Activated CD4-positive, CD25-positive, alpha-beta regulatory T cell treated with anti-CD3 and anti-CD28 coated beads, Interleukin-2, amount 50 U/mL, for 24 hours (primary cell): ENCODE measurements at places on chromosomes 4 and X.

DNA sequence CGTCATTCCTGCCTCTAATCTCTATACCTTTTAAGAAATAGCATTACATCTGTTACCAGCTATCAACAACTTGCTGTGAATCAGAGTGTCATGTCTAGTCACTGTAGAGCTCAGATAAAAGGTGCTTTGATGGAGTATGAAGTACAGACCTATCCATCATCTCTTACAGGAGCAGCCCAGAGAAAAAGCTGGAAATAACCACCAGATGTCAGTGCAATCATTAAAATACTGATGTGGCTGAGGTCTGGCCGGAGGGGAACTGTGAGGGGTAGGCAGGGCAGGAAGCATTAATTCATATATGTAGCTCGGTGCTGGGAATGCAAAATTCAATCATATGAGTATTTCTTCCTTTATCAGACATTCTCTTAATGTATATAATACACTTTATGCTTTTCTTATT lies 100.6 kb downstream of the AKAP4 start:
- no peak for ATAC-seq

DNA sequence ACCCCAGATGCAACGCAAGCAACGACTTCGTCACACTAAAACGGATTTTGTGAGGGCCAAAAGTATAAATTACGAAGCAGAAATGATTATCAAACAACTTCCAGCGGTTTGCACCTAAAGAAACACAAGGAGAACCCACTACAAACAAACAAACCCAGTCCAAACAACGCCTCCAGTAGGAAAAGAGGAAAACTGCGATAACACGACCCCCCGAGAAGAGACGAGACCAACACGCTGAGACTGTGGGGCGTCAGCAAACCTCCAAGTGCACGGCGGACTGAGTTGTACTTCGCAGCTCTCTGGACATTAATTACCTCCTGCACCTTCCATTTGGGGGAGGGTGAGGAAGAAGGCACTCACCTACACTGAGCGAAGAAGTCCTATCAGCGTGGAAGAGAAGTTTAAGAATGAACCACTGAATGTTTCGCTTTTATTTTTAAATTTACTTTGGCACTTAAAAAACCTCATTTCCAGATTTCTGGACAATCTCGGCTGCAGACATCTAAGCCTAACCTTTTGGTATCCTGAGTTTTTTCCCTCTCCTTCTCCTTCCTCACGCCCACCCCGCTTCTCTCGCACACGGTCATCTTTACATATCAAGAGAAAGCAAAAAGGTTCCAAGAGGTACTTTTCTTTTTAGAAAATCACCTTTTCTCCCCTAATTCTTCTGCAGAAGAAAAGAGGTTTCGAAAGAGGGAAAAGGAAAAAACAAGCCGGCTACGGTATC lies at the start of gene MAB21L2:
MAB21L2 (plus strand) TSS at position 6 of the 727 bp plus-strand sequence. CDS start 879 bp downstream, outside the sequence.
- ATAC-seq = no peak

DNA sequence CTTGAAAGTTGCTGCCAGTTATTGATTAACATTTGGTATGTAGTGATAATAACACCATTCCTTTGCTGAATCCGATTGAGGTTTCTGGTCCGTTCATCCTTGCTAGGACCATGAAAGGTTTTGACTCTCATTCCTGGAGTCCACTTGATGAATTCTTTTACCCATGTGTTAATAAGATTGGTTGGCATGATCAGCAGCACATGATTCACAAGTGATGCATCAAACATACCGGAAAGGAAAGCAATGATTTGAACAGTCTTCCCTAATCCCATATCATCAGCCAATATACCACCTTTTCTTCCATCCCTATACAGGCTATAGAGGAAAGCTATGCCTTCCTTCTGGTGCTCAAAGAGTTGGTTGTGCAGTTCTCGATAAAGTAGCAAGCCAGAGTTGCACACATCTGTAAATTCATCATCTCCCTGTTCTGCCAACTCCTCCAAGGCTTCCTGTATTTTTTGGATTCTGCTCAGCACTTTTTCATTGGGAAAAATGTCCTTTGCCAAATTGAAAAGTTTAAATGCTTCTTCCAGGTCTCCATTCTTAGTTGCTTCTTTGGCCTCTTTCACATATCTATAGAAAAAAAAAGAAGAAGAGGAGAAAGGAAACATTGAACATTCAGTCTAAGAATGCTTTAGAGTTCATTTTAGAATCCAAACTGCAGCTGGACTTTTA lies 26.7 kb downstream of the PIN4 start:
- ATAC-seq = no peak

DNA sequence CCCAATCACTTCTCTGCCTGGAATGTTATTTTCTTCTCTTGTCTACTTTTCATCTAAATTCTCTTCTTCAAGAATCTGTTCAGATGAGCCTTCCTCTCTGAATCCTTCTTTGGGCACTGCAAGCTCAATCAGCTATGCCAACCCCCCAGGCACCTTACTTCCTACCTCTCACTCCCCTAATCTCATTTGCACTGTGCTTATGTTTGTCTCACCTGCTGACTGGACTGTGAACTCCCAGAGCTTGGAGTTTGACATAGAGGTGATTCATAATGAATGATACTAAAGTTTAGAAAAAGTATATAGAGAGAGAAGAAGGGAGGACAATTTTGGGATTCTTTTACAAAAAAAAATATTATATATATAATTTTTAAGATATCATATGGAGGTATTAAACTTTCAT lies 36.3 kb downstream of the ANXA10 start:
- no peak for ATAC-seq

GRCh38 chr4:178414042-178414441 lies 971.8 kb upstream of the AGA start:
- ATAC-seq = no peak

GRCh38 chr4:63155561-63155960 lies 1253.7 kb downstream of the TECRL start:
- no peak for ATAC-seq

GRCh38 chr4:87060957-87061356 lies 126.1 kb downstream of the AFF1 start:
- peak; percentile 76 for ATAC-seq

DNA sequence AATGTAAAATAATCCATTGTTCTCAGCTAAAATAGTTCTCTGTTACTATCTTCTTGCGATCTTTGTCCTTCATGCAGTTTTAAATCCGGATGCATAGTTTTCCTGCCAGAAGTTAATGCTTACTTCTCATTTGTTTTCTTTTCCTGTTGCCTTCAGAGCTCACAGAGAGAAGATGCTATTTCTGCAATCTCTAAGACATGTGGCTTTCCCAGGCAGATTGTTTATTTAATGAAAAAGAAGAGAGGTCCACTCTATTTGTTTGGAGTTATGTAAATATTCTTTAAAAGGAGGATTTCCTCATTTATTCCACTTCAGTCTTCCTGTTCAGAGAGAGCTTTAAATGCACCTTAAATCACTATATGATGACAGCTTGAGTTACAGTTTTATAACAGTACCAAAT lies 39.3 kb upstream of the HPGD start:
- ATAC-seq = no peak

GRCh38 chr4:30610361-30610760 lies 109.8 kb upstream of the PCDH7 start:
- ATAC-seq = no peak

DNA sequence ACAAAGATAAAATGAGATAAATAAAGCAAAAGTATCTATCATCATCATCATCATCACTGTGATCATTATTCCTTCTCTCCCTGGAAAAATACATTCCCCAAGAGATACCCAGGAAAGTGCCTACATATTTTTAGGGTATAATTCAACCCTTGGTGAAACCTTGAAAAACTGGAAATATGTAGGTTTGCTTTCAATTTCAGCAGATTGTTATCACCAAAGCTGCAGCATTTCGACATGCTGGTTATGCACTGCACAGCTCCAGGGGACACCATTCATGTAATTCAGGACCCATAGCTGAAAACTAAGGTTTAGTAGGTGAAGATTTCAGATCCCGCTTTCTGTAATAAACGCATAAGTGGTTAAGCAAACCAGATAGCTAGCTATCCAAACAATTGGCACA lies 28.4 kb upstream of the FBXW7 start:
- no peak for ATAC-seq

DNA sequence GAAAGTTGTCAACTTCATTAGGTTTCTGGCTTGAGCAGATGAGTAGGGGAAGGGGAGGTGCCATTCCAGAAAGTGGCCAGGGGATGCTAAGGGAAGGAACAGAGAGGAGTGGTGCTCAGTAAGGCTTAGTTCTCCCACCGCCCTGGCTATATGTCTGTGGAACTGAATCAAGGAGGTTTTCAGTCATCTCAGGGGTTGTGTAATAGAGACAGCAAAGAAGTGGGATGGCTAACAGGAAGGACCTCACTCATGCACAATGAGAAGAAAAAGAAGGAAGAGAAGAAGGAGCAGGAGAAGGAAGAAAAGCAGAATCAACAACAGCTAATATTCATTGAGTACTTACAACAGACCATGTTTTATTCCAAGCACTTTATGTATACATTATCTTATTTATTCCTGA lies 368.7 kb downstream of the MID1IP1 start:
- ATAC-seq = no peak

- ATAC-seq = no peak
Observed at GRCh38 chrX:123580792-123581191, 152.1 kb downstream of the THOC2 start.

DNA sequence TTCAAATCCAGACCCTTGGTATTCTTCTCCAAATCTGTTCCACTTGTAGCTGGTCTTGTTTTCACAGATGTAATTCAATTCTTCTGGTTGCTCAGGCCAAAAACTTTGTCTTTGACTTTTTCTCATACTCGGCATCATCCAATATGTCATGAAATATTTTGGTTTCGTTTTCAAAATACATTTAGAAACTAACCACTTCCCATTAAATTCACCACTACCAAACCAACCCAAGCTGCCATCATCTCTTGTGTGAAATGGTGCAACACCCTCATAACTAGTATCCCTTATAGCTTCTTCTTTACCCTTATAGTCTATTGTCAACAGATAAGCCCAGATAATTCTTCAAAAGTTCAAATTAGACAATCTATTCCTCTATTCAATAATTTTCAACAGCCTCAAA lies 192.1 kb downstream of the PRR32 start:
- ATAC-seq = no peak

GRCh38 chrX:118520216-118521206 lies 24.9 kb downstream of the DOCK11 start:
- no peak for ATAC-seq

DNA sequence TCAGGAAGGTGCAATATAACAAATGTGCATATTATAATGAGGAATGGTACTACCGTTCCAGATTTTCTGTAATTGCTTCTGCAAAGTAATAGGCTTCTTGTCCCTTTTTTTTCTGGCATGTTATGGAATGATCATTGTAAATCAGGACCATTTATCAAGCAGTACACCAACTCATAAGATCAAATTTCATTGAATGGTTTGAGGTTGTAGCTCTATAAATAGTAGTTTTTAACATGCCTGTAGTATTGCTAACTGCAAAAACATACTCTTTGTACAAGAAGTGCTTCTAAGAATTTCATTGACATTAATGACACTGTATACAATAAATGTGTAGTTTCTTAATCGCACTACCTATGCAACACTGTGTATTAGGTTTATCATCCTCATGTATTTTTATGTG lies 12.6 kb downstream of the IBSP start:
- ATAC-seq = no peak

DNA sequence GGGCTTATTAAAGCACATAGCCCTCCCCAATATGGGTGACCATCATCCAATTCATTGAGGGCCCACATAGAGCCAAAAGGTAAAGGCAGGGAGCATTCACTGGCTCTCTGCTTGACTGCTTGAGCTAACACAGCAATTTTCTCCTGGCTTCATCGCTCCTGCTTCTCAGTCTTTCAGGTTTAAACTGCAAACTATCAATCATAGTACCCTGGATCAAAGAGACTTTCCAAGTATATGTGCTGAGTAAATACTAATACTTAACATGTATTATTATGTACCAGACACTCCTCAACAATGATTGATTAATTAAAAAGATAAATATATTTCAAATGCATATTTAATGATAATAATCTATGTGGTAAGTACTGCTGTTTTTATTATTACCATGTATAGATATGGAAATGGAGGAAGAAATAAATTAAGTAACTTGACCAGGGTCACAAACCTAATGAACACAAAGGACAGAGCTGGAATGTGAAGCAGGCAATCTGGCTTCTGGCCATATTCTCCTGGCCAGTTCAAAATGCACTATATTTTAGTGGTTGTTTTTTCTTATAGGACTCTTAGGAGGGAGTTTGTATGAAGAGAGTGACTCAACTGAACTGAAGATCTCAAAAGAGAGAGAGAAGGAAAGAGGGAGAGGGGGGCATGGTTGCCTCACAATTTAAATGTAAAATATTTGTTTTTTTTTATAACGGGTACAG lies 1197.3 kb downstream of the TECRL start:
- no peak for ATAC-seq

- peak; percentile 63 for ATAC-seq
Observed at GRCh38 chr4:8917868-8918783, 46.5 kb upstream of the HMX1 start.

DNA sequence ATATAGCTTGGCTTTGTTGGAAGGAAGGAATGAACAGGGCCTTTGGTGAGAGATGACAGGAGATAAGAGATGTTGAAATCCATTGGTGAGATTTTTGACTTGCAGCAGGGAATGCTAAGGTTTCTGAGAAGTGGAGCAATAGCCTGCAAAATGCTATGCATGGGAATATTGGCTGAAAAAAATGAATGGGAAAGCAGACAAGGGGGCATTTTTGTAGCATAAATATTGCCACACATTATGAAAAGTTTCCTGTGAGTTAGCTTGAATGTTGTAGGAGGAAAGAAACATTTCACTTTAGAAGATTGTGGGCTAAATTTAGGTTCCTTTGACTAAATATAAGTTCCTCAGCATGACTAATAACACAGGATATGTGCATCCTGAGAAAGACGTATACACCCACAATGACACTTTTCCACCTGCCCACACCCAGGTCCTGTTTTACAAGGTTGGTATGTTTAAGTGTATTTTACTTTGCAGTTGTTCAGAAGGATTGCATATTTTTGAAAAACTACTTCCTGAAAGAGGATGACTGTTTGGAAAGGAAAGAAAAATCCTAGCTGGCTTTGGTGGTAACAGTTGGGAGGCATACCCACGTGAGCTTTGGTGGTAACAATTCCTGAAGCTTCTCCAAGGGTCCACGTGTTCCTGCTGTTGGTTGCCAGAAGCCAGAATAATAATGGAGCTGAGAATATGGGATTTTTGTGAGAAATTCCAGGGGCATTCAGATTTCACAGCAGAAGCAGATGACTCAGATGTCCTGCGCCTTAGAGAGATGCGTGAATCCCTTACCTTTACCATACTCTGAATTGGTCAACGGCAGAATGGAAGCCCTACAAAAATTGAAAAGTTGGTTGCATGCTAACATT lies 28.5 kb downstream of the PHEX start:
- no peak for ATAC-seq

DNA sequence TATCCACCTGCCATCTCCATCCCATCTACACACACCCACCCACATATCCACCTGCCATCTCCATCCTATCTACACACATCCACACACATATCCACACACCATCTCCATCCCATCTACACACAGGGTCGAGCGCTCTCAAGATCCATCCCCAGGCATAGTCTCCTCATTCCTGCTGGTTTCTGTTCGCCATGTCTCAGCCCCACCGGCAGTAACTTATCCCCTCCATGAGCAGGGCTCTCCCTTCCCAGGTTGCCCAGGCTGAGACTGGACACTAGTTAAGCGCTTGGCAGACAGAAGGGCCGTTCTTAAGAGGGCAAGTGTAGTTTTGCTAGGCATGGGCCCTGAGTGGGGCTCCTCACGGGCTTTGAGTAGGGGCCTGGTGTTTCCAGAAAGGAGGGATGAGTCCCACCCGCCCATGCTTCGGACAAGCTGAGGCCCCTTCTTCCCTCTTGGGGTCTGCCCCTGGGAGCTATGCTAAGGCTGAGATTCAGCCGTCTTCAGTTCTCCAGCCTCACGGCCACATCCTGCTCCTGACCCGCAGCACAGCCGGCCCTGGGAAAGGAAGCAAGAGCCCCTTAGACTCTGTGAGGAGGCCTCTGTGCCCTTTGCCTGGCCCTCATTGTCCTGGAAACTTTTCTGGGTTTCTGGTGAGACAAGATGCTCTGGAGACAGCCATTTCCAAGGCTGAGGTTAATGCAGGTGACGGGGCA lies 20.4 kb downstream of the TMEM271 start:
- ATAC-seq = no peak
